Activated effector memory CD4-positive, alpha-beta T cell treated with anti-CD3 and anti-CD28 coated beads, Interleukin-2, amount 50 U/mL, for 16 hours (primary cell): ENCODE measurements at places on chromosomes 16 and 17.

GRCh38 chr16:31260136-31260931, 559 bp downstream of the ITGAM start:
- no peak for DNase-seq

DNA sequence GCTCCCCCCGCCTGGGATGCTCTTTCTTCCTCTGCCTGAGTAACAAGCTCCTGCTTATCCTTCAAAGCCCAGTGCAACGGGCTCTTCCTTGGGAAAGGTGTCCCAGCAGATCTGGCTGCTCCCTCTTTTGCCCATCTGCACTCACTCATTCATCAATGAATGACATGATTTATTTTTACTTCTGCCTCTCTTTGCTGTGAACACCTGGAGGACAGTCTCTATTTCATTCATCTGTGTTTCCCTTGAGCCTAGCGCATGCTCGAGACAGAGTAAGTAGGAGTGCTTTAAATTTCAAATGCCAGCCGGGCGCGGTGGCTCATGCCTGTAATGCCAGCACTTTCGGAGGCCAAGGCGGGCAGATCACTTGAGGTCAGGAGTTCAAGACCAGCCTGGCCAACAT, 22.0 kb upstream of the GINS2 start:
- DNase-seq, result no peak

DNA sequence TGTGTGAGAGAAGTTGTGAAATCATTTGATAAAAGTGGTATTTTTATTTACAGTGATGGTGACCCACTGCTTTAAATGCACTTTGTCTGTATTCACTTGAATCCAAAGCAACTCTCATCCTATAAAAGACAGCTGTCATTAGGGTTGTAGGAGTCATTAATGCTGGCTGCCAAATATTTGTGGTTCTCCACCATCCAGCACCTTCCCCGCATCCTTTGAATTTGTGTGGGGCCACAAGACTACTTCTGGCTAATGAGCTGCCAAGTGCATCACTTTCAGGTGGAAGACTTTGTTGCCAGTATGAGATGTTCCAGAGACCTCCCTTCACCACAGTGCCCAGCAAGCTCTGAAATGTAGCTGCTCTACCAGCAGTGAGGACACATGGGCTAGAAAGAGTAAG, 43.4 kb downstream of the CMTM3 start:
- DNase-seq, result no peak

DNA sequence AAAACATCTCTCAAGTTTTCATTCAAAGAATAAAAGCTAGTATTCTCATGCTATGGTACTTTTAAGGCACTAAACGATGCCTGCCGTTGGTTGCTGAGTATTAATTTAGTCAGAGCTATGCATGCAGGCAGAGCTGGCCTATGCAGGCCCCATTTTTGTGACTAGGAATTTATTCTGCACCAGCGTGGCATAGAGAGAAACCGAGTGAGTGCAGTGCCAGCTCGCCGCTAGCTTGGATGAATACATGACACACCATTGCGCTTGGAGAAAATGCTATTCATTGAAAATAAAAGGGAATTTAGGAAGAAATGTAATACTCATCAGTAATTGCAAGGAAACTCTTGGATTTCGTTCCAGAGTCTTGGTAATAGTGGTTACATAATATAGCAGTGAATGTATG, 231.6 kb upstream of the RBFOX1 start:
- no peak for DNase-seq

DNA sequence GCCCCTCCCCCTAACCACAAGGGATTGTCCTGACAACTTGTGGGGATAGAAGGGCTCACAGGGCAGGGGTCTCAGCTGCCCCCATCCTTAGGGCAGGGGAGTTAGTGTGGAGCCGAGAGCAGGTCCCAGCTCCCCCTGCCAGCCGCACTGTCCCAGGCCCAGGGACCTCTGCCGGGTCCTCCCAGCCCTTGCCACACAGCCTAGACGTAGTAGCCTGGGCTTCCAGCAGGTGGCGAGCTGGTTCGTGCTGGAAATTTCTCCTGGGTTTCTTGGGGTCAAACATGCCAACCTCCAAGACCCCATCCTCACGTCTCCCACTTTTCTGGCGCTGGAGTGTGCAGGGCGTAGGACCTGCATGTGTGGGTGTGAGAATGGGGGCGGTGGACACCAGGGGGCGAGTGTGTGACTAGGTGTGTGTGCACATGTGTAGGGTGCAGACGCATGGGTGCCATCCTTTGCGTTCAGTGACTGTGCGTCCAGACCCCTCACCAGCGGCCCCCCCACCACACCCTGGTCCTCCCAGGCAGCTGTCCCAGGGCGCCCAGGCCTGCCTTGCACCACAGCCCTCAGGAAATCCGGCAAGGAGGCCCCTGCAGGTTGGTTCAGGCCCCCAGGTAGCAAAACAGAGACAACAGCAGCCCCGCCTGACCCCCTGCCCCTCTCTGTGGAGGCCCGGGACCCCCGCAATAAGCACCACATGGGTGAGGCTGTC, 29.5 kb downstream of the SBK1 start:
- peak; percentile 74 for DNase-seq

DNA sequence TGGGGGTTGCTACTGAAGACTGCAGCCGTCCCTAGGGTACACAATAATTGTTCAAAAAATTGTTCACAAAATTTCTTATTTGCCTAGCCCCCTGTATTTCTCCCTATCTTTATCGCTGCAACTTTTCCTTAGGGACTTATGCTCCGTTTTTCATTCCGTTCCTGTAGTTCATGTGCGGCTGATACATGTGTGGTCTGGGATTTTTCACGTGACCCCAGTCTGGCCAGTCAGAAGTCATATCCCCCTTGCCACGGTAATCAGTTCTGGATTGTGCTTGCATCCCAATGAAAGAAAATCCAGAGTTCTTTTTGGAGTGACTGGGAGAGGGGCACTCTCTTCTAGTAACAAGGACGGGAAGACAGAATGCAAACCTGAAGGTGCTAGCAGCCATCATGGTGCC, 610.7 kb upstream of the C16orf82 start:
- no peak for DNase-seq

DNA sequence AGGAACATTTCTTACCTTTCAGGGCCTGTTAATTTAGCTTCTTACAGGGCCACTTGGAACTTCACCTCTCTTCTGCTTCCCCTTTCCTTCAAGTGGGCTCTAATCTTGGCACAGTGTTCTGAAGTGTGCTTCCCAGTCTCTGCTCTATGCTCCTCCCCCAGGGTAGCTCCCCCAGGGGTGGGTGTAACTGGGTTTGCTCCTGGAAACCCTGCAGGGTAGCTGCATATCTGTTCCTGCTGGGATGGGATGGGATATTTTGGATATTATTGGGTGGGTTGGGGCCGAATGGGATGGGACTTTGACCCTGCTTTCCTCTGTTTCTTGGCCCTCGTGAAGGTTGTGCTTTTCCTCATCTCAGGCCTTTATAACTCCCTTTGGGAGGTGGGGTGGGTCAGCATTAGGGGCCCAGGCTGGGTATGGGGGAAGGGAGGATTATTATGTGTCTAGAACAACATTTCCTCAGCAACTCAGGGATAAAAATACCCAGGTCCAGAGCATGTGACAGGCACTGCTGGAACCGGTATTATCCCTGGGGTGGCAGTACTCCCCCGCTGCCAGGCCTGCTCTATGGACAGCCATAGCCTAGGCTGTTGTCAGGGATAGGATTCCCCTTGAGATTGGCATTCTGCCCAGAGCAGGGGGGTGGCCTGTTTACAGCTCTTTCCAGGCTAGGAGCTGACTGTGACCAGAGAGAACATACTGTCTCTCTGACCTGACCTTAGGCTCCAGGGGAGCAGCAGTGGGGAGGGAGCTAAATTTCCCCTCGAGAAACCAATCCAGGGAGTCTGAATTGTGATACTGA, 5.0 kb downstream of the NFE2L1 start:
- no peak for DNase-seq

DNA sequence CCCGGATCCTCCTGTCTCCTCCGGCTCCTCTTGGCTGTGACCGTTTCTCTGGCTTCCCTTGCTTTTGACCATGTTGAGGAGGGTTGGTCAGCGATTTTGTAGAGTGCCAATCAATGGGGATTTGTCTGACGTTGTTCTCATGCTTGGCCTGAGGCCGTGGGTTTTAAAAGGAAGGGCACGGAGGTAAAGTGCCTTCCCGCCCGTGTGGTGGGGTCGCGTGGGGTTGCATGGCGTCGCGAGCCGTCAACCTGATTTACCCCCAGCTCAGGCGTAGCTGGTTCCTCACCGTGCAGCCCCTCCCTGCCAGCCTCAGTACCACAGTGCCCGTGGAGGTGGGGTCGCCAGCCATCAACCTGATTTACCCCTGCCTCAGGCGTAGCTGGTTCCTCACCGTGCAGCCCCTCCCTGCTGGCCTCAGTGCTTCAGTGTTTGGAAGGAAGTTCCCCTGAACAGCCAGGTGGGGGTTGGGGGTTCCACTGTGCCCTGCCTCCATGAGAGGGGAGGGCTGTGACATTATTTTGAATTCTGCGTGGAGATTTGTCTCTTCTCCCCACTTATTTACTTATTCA, 5.0 kb downstream of the TPSAB1 start:
- peak; percentile 53 for DNase-seq

GRCh38 chr16:20380782-20381181, 23.8 kb downstream of the PDILT start:
- no peak for DNase-seq

DNA sequence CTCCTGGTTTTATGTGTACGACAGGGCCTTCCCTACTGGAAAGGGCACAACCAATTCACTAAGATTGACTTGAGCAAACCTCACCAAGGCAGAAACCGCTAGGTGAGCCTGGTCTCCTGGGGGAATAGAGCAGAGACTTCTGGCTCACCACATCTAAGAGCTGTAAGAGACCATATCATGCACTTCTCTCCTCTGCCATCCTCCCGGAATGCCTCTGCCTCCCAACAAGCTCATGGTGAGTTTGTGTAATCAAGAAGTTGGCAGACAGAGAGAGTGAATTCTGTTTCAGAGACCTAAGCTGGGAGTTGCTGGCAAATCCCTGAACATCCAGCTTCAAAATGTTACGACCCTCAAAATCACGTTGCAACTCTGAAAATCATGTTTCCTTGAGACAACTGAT, 154.8 kb downstream of the SLC39A11 start:
- DNase-seq, result no peak

DNA sequence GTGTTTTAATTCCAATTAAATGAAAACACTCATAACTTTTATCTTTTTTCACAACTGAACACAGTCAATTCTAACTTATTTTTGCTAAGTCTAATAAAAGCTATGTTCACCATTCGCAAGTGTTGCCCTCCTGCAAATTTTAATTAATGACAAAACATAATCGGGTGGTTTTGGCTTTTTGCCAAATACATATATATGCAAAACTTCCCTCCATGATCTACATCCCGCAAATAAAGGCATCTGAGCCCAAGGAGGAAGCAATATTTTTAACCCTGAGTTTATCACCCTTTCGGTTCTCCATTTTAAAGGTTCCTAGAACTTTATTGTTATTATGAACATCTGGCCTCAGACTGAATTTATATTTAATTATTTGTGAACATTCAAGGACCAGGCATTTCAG, 507.9 kb downstream of the CDH13 start:
- DNase-seq, result no peak

- no peak for DNase-seq
Observed at GRCh38 chr16:23140107-23140506, 9.1 kb downstream of the USP31 start.

DNA sequence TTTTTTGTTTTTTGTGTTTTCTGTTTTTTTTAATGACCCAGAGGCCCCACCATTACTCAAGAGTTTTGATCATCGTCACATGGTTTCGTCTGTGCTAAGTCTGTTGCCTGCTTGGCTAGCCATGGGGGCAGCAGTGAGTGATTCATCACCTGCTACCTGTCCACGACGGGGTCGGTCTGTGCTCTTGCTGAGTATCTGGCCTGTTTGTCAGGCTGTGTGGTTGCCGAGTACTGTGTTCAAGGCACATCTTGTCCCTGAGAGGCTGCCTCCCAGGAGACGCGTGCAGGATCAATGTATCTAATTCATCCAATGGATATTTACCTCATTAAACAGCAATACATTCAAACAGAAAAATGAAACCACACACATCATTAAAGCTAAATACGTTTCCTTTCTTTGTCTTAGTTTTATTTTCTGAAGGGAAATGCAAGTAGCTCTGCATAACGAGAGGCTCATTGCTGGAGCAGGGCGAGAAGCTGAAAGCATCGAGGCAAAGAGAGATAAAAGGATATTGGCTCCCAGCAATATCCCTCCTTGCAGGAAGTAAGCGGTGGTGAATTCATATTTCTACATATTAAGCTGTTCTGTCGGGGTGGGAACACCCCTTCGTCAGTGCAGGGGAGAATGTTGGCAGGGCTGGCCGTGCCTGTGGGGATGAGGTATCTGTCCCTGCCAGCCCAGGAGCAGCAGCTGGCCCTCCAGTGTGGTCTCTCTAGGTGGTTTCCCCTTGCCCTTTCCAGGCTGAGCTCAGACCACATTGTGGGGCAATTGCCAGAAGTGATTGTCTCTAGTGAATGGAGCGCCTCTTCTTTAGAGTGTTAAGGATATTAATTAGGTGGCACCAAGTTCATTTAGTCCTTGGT, 166.2 kb upstream of the ASIC2 start:
- no peak for DNase-seq

DNA sequence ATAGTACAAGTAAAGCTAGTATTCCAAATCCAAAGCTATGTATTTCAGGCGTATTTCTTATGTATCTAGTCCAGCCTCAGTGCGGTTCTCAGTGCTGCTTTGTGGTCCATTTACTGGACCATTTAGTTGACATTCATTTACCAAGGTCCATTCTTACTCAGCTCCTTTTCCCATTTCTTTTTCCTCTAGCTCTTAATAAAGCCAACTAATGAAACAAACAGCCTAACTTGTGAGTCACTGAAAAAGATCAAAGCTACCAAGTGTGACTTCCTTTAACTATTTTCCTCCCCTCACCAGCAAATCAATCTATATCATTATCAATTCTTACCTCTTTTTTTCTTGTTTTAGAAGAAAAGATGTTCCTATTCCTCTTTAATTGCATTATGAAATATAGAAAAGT, 64.0 kb downstream of the CYB561 start:
- DNase-seq, result no peak

- DNase-seq, result no peak
Observed at GRCh38 chr16:31371008-31371407, 16.0 kb downstream of the ITGAX start.

- DNase-seq, result peak; percentile 92
Observed at GRCh38 chr17:41666237-41666641, 22.4 kb upstream of the EIF1 start.

GRCh38 chr16:63945806-63946205, 1176.1 kb downstream of the CDH11 start:
- DNase-seq, result no peak

DNA sequence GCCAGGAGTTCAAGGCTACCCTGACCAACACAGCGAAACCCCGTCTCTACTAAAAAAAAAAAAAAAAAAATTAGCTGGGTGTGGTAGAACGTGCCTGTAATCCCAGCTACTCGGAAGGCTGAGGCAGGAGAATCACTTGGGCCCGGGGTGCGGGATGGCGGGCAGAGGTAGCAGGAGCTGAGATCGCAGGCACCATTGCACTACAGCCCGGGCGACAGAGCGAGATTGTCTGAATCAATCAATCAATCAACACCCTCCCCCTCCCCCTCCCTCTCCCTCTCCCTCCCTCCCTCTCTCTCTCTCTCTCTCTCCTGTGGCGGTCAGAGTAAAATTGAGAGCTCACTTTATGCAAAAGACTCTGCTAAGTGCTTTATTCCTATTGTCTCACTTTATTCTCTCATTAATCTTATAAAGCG, 1.2 kb downstream of the HSDL1 start:
- DNase-seq, result no peak
